ENCODE measurements at places on chromosomes 13 and 19.

GRCh38 chr19:55648585-55649267, 714 bp downstream of the CCDC106 start:
- no peak for DNase-seq

DNA sequence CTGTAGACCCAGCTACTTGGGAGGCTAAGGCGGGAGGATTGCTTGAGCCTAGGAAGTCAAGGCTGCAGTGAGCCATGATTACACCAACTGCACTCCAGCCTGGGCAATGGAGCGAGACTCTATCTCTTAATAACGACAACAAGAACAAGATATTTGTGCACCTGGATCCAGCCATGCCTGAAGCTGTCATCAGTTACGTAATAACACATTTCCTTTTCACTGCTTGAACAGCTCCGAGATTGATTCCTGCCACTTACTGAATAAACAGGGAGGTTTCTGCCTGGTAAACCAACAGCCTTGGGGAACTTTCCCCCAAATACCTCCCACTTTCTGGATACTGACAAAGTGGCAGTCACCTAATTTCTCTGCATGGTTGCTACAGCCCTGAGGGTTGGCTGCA, 5.4 kb downstream of the KANK2 start:
- DNase-seq, result no peak

DNA sequence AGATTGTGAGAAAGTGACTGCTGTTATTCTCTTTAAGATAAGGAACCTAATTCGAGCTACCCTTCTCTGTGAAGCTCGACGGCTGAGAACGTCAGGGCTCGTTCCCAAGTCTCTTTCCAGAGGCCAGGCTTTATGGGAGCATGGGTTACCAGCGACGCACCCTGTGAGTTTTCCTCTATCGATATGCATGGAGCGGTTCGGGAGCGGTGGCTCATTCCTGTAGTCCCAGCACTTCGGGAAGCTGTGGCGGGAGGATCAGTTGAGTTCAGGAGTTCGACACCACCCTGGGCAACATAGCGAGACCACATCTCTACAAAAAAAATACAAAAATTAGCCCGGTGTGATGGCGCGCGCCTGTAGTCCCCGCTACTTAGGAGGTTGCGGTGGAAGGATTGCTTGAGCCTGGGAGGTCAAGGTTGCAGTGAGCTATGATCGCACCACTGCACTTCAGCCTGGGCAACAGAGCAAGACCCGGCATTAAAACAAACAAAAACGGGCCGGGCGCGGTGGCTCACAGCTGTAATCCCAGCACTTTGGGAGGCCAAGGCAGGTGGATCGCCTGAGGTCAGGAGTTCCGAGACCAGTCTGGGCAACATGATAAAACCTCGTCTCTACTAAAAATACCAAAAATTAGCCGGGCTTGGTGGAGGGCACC, 681 bp upstream of the ZNF606 start:
- no peak for DNase-seq

DNA sequence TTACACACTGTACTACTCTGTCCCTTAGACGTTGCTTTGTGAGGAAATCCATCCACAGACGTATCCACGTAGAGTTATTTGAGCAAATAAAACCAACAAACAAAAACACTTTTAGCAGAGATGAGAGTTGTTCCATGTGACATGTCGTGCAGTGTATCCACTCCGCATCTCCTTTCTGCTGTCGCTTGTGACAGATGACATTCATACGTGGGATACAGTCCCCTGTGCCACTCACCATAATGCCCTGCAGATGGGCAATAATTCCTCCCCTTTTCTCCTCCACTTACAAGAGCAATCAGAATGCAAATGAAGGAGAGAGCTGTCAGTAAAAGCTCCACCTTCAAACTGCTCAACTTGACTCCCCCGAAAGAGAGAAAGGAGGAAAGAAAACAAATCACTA, 26.0 kb downstream of the IRS2 start:
- no peak for DNase-seq

DNA sequence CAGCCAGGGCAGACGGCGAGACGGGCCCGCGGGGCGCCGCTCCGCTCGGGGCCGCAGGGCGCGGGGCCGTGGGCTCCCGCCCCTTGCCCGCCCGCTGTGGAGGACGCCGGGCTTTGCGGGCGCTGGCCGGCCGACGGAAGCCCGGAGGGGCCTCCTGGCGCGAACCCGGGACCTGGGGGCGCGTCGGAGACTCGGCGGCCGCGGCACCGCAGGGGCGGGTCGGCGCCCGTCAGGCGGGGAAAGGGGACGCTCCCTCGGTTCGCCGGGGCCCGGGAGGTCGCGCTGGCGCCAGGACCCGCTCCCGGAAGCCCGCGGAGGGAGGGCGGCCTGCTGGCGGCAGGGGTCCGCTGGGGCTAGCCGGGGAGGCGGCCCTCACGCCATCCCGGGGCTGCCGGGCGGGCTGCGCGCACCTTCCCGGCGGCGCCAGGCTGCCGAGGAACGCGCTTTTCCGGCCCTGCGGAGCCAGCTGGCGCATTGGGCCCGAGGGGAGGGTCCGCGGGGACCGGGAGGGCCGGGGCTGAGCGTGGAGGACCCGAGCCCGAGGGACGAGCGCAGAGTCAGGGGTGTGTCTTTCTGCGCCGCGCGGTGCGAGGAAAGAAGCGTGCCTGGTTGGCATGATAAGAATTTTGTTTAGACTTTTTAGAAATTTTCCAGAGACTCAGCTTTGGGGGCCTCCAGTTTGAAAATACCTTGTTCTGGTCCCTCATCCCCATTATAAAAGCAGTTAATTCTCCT, 511 bp downstream of the GARRE1 start:
- peak; percentile 55 for DNase-seq

DNA sequence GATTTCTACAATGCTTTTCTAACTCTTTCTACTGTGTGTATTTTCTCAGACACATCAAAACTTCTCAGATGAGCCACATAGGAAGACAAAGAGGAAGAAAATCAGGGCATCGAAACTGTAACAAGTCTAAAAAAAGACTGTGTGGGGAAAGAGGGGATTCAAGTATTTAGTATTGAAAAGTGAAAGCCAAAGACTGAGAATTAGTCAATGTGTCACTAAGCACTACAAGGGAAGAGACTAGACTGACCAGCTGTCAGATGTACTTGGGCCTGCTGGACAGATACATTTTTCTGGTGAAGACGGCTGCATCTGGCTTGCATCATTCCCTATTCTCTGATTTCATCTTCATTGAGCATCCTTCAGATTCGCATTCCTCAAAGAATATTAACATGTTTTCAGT, 25.4 kb downstream of the COMMD6 start:
- DNase-seq, result no peak

DNA sequence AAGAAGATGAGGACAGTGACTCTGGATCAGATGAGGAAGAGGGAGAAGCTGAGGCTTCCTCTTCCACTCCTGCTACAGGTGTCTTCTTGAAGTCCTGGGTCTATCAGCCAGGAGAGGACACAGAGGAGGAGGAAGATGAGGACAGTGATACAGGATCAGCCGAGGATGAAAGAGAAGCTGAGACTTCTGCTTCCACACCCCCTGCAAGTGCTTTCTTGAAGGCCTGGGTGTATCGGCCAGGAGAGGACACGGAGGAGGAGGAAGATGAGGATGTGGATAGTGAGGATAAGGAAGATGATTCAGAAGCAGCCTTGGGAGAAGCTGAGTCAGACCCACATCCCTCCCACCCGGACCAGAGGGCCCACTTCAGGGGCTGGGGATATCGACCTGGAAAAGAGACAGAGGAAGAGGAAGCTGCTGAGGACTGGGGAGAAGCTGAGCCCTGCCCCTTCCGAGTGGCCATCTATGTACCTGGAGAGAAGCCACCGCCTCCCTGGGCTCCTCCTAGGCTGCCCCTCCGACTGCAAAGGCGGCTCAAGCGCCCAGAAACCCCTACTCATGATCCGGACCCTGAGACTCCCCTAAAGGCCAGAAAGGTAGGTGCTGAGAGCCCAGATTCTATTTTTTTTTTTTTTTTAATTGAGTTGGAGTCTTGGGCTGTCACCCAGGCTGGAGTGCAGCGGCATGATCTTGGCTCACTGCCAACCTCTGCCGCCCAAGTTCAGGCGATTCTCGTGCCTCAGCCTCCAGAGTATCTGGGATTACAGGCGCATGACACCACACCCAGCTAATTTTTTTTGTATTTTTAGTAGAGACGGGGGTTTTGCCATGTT, 2.3 kb downstream of the PPP1R15A start:
- peak; percentile 73 for DNase-seq

- DNase-seq, result no peak
Observed at GRCh38 chr13:112999414-113000177, 30.6 kb downstream of the MCF2L start.

DNA sequence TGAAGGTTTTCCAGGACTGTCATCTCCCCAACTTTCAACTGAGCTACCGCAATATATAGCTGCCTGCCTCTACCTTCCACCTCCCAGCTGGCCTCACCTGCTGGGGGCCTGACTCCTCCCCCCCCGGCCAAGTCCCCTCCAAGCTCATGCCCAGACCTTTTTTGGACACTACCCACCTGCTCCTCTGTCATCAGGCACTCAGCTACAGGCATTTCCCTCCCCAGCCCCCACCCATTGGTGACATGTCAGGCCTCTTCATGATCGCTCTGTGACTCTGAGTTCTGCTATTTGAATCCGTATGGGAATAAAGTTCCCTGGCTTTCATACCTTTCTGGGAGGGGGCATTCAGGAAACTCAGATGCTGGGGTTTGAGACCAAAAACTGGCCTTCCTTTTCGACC, 1.8 kb downstream of the PRKACA start:
- no peak for DNase-seq

DNA sequence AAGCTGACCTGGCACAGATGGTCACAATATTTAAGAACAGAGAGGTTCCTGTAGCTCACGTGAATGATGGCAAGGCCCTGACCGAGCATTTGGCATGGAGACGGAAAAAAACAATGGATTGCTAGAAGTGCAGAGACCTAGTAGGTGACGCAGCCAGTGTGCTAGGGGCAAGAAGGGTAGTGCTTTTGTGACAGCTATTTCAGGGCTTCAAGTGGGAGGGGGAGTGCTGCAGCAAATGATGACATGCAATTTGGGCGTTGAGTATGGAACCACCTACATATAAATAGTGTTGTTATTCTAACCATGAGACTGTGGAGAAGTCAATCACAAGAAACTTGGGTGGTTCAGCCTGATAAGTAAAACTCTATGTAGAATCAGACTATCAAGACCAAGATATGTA, 65.7 kb upstream of the IL17D start:
- DNase-seq, result no peak

DNA sequence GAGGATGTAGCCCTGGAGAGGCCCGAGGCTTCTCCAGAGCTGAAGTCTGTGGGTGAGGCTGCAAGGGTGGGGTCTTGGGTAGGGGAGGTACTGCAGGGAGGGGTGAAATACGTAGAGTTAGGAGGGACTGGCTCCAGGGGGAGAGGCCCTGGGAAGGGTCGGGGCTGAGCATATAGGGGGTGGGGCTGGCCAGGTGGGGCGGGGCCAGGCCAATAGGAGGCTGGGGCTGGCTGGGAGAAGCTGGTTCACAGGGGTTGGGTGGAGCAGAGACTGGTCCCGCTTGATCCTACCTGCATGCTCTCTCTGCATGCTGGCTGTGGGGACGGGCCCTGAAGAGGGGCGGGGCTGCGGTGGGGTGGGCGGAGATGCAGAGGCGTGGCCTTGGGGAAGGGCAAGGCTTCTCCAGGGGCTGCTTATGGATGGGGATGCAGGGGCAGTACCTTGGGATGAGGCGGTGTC, 51.9 kb downstream of the CELF5 start:
- no peak for DNase-seq

- no peak for DNase-seq
Observed at GRCh38 chr19:45462174-45462573, 5.6 kb upstream of the FOSB start.

DNA sequence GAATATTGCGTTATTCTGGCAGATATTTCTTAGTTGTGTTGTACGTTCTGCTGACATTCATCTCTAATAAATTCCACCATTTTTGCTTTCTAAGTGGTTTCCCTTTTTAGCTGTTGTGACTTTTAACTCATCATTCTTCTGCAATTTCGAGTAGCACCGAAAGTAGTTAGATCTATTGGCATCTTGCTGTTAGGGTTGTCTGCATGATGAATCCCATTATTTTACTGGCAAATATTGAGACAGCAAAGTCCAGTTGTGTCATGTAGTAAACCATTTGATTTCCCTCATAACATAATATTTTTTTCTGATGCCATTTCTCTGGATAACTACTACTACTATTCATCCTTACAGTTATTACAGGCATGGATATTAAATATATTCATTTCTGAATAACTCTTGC, 143.9 kb downstream of the SLITRK1 start:
- DNase-seq, result no peak

GRCh38 chr13:50080911-50081678, 65.9 kb downstream of the KCNRG start:
- peak; percentile 55 for DNase-seq
